HFFc6 (cell line): ENCODE measurements at places on chromosomes 13 and 19.

DNA sequence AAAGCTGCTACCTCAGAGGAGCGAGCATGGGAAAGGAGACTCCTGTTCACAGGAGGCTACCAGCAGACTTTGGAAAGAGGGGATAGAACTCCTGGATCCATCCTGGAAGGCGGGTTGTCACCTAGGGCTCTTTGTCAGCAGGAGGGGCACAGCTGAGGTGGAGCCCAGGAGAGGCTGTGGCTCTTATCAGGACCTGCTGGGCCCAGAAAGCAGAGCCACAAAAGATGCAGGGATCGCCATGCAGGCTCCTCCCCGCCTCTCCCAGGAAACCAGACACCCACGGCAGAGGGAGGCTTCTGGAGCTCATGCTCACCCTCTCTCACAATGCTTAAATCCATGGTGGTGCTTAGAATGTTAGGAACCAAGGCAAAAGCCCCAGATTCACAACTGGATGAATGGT is 994.2 kb downstream of the UQCRFS1 start:
- no peak for DNase-seq

GRCh38 chr13:42270857-42271215 is 1.1 kb upstream of the AKAP11 start:
- DNase-seq, result no peak

DNA sequence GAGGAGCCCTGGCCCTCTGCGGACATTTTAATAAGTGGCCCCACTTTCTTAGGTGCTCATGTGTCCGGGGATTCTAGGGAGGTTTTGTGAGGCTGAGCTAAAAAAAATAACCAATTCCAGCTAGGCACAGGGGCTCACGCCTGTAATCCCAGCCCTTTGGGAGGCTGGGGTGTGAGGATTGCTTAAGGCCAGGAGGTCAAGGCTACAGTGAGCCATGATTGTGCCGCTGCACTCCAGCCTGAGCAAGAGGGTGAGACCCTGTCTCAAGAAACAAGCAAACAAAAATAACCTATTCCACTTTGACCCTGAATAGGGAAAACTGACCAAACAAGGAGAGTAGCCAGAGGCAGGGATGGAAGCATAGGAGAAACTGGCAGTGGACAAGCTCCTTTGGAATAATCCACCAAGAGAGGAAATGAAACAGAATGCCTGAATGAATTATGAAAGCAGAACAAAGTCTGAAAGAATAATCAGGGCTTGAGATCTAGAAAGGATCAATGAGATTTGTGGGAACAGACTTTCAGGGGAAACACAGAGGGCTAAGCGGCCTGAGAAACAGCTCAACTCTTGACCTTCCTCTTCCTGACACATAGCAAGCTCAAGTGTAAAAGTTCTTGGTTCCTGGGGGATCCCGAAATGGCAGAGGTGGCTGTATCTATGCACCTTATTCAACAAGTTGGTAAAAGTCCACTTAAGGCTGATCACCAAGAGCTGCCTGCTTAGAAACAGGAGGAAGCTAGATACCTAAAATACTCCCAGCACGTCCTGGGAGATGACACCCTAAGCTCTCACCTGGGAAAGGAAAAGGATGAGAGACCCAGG is 30.1 kb upstream of the FFAR2 start:
- DNase-seq, result no peak

DNA sequence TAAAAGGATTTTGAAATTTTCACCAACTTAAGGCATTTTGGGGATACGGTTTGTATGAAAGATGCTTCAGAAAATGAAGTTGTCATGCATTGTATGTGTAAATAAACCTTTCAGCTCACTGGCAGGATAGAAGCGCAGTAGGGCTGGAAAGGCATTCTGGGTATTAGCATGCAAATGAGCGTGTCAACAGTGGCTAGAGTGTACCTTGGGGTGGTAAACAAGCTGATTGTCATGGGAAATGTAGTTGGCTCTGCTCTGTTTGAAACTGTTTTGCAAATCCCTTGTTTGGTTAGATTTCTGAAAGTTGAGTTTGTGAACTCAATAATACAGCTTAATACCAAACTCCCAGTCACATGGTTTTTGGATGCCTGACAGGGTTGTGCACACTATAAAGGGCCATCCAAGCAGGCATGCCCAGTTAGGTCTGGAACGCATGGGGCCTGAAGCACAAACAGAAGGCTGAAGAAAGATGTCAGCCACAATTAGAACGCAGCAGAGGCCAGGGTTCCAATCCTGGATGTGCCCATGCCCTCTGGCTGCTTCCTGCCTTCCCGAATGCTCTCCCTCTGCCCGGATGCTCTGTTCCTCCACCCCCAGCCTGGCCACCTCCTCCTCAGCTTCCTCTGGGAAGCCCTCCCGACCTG is 14.6 kb downstream of the GSX1 start:
- no peak for DNase-seq

DNA sequence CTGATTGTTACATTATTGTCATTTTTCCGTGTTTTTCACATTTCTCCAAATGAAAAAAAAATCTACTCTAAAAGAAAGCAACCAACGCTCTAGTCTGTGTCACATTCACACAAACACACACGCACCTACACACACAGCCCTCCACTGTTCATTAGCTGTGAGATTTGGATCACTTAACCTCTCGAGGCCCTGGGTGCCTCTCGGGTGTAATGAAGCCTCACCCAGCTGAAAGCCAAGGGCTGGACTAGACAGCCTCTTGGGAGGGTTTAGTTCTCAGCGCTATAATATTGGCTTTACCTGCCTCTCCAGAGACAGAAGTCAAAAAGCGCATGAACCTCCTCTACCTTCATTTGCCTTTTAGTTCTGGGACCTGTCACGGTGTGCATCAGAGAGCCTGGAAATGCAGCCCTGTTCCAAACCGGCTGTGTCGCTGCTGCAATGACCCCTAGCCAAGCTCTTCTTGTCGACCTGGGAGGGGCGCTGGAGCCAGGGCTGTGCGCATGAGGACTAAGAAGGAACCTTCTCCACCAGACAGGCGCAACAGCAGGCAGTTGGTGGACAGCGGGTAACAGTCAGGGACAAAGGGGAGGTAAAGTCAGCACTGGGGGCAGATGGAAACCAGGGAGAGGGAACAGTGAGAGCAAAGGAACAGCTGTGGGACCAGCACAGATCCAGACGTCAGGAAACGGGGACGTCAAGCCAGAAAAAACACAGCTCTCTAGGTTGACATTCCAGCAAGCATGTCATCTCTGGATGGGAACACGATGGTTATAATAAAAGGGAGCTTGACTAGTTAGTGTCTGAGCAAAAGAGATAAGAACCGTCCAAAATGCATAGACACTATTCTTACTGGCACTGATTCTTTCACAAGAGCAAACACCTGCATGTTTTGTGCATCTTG is 375.9 kb downstream of the EFNB2 start:
- DNase-seq, result no peak

- DNase-seq, result no peak
Measured at GRCh38 chr13:24265453-24265852, 43.9 kb upstream of the C1QTNF9 start.

GRCh38 chr13:87537951-87538350 is 133.2 kb upstream of the SLITRK5 start:
- no peak for DNase-seq

DNA sequence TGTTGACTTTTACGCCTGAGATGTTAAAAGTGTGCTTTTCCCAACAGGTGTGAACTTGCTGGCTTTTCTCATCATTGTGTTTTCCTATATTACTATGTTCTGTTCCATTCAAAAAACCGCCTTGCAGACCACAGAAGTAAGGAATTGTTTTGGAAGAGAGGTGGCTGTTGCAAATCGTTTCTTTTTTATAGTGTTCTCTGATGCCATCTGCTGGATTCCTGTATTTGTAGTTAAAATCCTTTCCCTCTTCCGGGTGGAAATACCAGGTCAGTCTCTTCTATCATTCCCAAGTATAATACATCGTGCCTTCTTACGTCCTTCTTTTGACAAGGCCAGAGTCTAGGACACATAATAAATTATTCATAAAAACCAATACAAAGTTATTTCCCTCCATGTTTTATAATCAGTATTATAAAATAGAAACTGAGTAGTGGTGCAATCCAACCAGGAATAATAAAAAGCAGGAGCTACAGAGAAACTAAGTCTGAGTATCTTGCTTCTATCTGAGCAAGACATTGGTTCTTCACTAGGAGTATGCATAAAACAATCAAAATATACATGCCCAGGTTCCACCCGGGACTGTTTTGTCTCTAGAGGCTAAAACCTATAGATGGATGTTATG is 57.9 kb downstream of the RXFP2 start:
- peak; percentile 49 for DNase-seq

DNA sequence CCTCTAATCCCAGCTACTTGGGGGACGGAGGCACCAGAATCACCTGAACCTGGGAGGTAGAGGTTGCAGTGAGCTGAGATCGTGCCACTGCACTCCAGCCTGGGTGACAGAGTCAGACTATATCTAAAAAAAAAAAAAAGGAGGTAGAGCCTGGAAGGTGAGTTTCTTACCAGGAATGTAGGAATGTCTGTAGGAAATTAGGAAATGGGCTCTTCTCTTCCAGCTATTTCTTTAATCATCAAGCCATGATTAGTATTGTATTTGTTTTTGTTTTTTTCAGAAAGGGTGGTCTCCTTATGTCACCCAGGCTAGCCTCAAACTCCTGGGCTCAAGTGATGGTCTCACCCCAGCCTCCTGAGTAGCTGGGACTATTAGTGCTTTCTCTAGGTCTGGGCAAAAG is 26.3 kb upstream of the SERP2 start:
- no peak for DNase-seq

GRCh38 chr19:708154-709143 is at the start of gene PALM:
PALM (plus strand) TSS chr19:708935; CDS start chr19:709147, 212 bp downstream.
- no peak for DNase-seq

DNA sequence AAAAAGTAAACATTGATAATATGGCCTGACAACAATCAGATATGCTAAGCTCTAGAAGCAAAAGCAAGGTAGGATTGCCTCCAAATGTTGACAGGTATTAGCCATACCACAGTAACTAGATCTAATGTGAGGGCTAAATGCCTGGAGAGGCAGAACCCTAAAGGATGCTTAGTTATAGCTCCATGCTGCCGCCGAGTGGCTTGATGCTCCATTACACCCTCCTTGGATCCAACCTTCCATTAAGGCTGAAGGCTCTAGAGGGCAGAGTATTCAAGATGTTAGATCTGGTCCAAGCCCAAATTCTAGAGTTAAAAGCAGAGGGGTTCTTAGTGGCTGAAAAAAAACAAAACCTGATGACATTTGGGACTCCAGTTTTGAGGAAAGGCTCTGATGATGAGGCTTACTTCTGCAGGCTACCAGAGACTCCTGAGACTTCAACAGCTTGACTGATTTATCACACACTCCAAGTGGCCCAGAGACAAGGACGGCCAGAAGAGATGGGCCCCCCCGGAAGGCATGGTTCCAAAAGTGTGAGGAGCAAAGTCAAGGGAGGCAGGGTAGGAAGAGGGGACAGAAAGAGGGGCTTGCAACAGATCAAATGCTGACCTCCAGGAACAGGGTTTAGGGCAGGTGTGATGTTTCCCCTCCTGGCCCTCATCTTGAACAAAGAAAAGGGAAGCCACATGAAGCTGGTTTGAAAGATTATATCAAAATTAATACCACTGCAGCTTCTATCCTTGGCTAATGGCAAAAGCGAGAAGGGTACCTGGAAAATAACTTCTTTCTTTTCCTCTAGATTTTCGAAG is 21.9 kb upstream of the CPB2 start:
- DNase-seq, result peak; percentile 63

DNA sequence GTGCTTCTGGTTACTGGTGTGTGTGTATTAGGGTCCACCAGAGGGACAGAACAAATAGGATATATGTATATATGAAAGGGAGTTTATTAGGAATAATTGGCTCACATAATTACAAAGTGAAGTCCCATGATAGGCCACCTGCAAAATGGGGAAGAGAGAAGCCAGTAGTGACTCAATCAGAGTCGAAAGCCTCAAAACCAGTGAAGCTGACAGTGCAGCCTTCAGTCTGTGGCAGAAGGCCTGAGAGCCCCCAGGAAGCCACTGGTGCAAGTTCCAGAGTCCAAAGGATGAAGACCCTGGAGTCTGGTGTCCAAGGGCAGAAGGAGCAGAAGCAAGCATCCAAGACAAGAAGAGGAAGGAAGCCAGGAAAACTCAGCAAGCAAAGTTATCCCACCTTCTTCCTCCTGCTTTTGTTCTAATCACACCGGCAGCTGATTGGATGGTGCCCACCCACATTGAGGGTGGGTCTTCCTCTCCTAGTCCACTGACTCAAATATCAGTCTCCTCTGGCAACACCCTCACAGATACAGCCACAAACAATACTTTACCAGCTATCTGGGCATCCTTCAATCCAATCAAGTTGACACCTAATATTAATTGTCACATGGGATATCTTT is 21.7 kb upstream of the SCEL start:
- DNase-seq, result no peak

- no peak for DNase-seq
Measured at GRCh38 chr13:53775807-53776206, 747.2 kb downstream of the OLFM4 start.

- DNase-seq, result peak; percentile 92
Measured at GRCh38 chr13:45055198-45055901, 65.0 kb upstream of the GTF2F2 start.

DNA sequence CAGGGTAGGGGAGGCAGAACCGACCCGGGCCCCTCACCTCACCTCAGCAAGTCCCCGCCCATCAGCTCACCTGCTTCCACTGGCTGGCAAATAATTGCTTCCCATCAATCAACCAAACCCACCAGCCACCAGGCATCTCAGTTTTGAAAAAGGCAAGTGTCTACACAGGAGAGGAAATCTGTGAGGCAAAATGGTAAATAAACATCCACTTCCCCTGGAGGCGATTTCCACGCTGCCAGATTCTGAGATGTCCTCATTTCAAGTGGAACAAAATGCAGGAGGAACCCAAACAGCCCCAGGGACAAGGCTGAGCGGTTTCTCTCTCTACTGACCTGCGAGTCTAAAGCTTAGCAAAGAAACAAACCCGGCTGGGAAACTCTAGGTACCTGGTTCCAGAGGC is 117.5 kb downstream of the CRYL1 start:
- no peak for DNase-seq

DNA sequence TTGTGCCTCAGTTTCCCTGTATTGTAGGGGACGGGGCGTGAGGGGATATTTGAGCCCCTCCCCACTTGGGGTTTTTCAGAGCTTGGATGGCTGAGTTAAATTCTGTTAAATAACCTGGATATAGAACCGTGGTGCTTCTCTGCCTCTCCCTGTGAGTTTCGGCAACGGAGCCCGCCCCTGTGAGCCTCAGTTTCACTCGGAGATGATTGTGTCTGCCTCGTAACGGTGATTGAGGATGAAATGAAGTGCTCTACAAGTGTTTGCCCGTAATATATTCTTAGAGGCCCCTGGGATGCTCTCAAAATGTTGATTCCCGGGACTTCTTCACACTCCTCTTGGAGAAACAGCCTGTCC is 509 bp downstream of the KXD1 start:
- no peak for DNase-seq

- DNase-seq, result peak; percentile 26
Measured at GRCh38 chr13:99046851-99047250, 69.0 kb upstream of the DOCK9 start.

- no peak for DNase-seq
Measured at GRCh38 chr13:32017474-32017873, 14.1 kb upstream of the FRY start.
